ENCODE measurements at places on chromosomes 3 and 15. TPM values are rescaled to one million over a fixed set of nuclear protein-coding genes. Genes with fewer than 3 reads are reported as not detected.

The SLC28A2 gene
- not detected for total RNA-seq

The CTDSPL gene
- 33.7 TPM for total RNA-seq

The IQCF5 gene
- not detected for total RNA-seq

The GNB4 gene
- 97.2 TPM for total RNA-seq

The VIPR1 gene
- 0.96 TPM for total RNA-seq

The TSEN2 gene
- total RNA-seq, result 11.3 TPM

The LRRN1 gene
- total RNA-seq, result not detected

The CAMP gene
- total RNA-seq, result not detected

The GOLGA8G gene
- not detected for total RNA-seq

The ANKUB1 gene
- total RNA-seq, result not detected

The CHRM5 gene
- total RNA-seq, result not detected

The EPHB3 gene
- total RNA-seq, result not detected

The ZMYND10 gene
- total RNA-seq, result 0.19 TPM

The AHSG gene
- not detected for total RNA-seq

The SEMA3G gene
- 18.2 TPM for total RNA-seq

The TNFAIP8L3 gene
- 74.1 TPM for total RNA-seq

The WDR72 gene
- not detected for total RNA-seq

The FAM107A gene
- 16.0 TPM for total RNA-seq

The CDCP1 gene
- total RNA-seq, result 0.98 TPM

The SLC6A11 gene
- not detected for total RNA-seq

The CYP1A1 gene
- 10.5 TPM for total RNA-seq

The CCR3 gene
- total RNA-seq, result not detected
